ENCODE measurements at places on chromosomes 12 and 14. TPM values are rescaled to one million over a fixed set of nuclear protein-coding genes. Genes with fewer than 3 reads are reported as not detected.

- no peak for DNase-seq
These were observed 20.7 kb downstream of the NFKBIA start for GRCh38 chr14:35383569-35384454.

C12orf50 gene
- not detected for total RNA-seq

- DNase-seq, result no peak
These were observed 2.8 kb downstream of the KIF21A start for GRCh38 chr12:39440101-39440500.

DNA sequence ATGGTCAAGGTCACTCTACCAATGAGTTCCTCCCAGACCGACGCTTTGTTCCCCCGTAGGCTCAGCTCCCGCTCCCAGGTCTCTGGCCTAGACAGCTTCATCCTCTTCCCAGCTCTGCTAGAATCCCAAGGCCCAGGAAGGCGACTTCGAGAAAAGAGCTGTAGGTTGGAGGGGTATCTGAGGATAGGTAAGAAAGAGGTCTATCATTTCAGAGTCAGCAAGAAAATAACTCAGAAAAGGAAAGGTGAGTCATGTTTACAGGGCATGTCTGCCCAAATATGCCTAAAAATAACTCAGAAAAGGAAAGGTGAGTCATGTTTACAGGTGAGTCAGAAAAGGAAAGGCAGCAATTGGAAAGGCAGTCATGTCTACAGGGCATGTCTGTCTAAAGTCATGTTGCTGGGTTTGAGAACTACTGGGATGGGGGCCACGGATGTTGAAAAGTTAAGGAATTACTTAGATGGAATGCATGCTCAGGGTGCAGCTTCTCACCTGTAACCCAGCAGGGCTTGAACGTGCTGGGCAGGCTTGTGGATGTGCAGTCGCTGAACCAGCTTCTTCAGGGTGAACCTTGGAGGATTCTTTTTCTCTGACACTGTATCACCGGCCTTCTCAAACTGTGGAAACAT lies 12.2 kb downstream of the TEP1 start:
- DNase-seq, result peak; percentile 64

- no peak for DNase-seq
These were observed 12.2 kb downstream of the CLMN start for GRCh38 chr14:95307402-95308041.

GRCh38 chr12:16300736-16301135 lies 23.3 kb upstream of the SLC15A5 start:
- no peak for DNase-seq

DNA sequence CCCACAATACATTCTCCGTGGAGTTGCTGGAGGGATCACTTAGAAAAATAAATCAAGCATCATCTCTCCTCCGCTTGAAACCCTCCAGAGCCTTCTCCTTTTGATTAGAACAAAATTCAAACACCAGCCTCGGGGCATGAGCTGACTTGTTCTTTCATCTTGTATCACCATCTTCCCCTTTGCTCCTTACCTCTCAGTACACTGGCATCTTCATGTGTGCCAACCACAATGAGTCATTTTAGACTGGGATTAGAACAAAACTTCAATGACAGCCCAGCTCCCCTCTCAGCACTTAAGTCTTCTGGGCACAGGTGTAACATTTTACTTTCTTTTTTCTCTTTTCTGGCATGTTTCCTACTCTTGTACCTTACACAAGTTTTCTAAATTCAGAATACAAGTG lies 1159.2 kb upstream of the TMEM132C start:
- DNase-seq, result no peak

DNA sequence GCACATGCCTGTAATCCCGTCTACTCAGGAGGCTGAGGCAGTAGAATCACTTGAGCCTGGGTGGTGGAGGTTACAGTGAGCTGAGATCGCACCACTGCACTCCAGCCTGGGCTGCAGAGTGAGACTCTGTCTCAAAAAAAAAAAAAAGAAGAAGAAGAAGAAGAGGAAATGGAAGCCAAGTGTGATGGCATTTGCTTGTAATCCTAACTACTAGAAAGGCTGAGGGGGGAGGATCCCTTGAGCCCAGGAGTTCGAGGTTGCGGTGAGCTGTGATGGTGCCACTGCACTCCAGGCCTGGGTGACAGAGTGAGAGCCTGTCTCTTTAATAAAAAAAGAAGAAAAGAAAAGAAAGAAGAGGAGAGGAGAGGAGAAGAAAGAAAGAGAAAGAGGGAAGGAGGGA lies 52.1 kb downstream of the LGMN start:
- no peak for DNase-seq

DNA sequence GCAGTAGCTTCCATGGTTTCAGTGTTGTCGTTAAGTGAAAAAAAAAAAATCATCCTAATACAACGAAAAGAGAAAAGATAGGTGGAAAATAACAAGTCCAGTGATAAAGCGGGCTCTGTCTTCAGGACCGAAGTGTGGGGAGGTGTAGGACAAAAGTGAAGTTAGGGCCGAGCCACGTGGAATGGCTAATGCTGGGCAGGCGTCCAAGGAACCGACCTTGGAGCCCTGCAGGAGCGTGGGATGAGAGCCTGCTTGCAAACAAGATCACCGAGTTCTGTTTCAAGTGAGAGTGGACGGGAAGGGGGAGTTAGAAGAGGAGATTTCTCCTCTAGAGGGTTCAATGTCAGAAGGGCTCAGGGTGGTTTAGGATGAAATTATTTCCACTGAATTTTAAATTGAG lies 22.2 kb downstream of the A2ML1 start:
- peak; percentile 5 for DNase-seq

DNA sequence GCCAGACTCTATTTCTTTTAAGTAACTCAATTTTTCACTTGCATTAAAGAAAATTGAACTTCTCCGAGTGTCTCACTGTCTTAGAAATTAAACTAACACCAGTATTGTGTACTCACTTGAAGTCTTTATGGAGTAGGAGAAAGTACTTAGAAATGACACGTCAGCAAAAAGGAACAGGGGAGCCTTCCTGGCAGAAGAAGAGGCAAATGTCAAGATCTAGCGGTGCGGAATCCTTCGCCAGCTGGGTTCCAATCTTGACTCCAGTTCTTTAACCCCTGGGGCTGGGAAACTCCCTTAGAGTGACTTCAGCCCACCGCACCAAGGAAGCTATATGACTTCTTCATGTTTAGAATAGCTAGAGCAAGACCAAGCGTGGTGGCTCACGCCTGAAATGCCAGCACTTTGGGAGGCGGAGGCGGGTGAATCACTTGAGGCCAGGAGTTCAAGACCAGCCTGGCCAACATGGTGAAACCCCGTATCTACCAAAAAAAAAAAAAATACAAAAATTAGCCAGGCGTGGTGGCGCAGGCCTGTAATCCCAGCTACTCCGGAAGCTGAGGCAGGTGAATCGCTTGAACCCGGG lies 34.4 kb downstream of the WBP11 start:
- no peak for DNase-seq

- DNase-seq, result peak; percentile 86
These were observed 197.0 kb downstream of the DAD1 start for GRCh38 chr14:22391908-22392565.

TMEM121 gene
- 5.8 TPM for total RNA-seq

DNA sequence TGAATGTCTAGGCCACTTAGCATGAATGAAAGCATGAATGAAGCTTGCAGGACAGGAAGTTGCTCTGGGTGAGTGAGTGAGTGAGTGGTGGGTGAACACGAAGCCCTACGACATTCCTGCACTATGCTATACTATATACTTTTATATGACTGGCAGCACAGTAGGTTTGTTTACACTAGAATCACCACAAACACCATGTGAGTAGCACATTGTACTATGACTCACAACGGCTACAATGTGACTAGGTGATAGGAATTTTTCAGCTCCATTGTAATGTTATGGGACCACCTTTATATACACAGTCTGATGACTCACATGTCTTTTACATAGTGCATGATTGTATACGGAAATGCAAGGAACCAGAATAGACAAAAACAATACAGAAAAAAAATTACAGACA lies 1480.2 kb downstream of the AACS start:
- no peak for DNase-seq

- peak; percentile 94 for DNase-seq
These were observed 45.8 kb upstream of the NCOR2 start for GRCh38 chr12:124613151-124613585.

- DNase-seq, result no peak
These were observed 29.4 kb downstream of the C12orf75 start for GRCh38 chr12:105359856-105360255.

DNA sequence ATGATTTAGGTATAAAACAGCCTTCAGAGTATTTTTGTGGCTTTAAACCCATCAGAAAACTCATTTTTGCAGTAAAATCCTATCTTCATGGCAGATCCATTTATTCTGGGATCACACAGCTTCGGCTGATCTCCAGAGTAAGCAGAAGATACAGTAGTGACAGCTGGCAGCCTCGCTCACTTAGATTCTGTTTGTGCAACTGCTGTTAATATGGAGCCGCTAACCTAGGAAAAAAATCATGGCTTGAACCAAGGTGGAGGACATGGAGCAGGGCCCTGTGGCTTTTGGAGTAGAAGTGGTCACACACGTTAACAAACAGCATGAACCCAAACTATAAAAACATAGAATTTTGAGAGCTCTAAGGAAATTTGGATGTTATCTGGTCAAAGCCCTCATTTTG lies 137.2 kb upstream of the ARHGAP5 start:
- DNase-seq, result no peak

GRCh38 chr14:68020999-68021663 lies 201.6 kb downstream of the RAD51B start:
- DNase-seq, result no peak

DNA sequence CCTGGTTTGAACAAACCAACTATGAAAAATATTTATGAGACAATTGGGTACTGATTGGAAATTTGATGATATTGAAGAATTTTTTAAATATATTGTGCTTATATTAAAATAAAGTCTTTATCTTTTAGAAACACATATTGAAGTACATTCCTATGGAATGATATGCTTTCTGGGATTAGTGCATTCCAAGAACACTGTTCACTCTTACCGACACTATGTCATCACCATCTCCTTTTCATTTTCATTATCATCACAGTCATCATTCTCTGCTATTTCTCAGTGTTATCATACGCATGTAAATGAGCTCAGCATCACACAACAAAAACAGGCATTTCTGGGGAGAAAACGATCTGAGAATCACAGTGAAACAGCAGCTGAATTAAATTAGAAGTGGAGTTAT lies 513.3 kb upstream of the CCDC196 start:
- DNase-seq, result no peak

GRCh38 chr14:91934554-91935285 lies 12.8 kb downstream of the FBLN5 start:
- no peak for DNase-seq

DNA sequence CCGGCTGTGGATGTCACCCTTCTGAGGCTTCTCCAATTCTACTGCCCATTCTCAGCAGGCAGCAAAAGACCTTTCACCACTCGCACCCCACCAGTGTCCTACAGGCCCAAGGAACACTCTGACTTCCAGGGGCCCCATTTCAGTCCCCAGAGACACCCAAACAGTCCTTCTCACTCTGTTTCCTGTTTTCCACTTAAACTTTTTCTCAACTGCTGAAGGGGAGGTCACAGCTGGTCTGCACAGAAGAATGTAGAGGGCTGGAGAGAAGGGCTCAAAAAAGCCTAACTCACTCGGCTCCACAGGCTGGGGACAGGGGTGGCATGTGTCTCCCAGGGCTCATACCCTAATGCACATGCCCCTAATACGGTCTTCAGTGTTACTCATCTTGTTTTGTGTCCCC lies 4.2 kb upstream of the DTX1 start:
- DNase-seq, result no peak

DNA sequence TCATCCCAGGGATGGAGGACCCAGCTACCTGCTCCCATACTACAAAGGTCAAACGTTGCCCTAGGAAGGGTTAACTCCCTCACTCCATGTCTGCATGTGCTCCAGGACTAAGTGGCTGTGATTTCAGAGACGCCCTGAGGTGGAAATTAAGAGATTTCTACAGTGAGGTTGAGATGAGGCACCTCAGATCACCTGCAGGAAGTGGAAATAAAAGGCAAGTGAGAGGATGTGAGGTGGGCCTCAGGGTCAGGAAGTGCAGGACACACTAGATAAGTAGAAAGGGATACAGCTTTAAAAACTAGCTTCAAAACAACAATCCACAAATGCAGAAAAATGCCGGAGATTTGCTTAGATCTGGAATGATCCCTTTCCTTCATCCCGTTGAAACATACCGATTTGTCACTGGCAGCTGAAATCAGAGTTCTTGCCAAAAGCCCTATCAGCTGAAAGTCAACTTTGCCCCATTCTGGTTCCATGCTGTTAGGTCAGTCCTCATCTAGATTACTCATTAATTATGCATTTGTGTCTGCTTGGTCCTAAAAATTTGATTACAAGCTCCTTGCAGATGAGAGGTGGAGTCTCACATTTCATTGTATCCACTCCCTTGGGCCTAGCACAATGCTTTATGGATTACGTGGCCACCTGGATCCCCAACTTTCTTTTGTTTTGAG lies 6.6 kb downstream of the PLBD1 start:
- DNase-seq, result no peak

- DNase-seq, result no peak
These were observed 51.2 kb downstream of the SLC35F4 start for GRCh38 chr14:57814726-57815125.

WDR89 gene
- 8.7 TPM for total RNA-seq

DNA sequence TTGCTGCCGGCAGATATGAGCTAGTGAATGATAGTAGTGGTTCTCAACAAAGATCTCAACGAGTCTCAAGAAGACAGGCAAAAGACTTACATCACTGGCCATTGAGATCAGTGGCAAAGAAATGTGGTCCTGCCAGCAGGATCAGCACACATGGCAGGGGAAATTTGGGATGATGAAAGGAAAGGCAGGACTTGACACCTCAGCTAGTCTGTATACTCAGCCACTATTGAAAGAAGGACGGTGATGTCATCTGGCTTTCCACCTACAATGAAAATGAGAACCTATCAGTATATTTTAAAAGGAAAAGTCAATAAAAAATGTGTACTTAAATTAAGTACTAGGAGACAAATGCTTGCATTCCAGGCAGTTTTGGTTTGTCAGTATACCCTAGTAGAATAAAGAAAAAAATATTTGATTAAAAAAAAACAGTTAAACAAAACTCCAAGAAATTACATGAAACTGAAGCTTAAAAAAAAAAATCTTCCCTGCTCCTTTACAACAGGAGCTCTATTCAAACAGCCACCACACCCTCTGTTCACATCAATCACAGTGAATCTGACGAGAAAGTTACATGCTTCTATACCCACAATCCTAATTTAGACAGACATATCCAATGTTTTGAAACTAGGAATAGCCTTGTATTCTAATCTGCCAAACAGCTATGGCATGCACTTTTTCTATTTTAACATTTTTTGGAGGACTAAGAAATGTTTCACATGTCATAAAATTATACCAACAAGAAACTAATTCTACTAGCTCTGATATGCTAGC lies 34.9 kb downstream of the RAD9B start:
- DNase-seq, result no peak

- peak; percentile 46 for DNase-seq
These were observed 1.1 kb downstream of the AJUBA start for GRCh38 chr14:22981090-22981875.

SOAT2 gene
- total RNA-seq, result not detected
